ENCODE measurements at places on chromosomes 7 and 10. TPM values are rescaled to one million over a fixed set of nuclear protein-coding genes. Genes with fewer than 3 reads are reported as not detected.

GRCh38 chr10:102643336-102644065 lies 778 bp upstream of the TRIM8 start:
- peak; percentile 60 for DNase-seq

GRCh38 chr10:49441488-49442476 lies 45.9 kb upstream of the DRGX start:
- no peak for DNase-seq

DNA sequence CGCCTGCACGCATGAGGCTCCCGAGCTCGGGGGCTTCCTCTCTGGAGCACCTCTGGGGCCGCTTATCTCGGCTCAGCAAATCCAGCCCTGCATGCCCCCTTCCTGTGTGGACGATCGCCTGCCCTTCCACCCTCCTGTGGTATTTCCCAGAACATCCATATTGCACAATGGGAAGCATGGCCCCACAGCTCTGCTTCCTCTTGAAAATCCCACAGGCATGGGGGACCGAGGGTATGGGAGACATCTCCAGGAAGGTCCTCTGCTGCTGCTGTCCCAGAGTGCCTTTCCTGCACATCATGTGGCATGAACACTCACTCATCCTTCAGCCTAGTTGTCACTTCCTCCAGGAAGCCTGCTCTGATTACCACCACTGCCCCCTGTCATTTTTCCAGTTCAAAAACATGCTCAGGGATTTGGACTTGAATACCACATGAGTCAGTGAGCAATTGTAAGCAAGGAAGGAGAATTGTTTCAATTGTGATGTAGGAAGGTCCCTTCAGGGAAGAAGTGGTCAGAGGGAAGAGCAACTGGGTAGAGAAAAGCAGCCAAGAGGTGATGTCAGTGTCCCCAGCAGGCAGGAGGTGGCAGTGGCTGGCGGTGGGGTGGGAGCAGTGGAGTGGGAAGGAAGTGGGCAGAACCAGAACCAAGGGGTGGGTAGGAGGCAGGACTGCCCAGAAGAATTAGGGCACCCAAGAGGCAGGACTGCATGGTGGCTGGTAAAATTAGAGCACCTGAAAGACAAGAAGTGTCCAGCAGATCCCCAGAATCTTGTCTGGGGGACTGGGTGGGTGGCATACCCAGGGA lies 67.5 kb upstream of the ZMIZ1 start:
- DNase-seq = no peak

DNA sequence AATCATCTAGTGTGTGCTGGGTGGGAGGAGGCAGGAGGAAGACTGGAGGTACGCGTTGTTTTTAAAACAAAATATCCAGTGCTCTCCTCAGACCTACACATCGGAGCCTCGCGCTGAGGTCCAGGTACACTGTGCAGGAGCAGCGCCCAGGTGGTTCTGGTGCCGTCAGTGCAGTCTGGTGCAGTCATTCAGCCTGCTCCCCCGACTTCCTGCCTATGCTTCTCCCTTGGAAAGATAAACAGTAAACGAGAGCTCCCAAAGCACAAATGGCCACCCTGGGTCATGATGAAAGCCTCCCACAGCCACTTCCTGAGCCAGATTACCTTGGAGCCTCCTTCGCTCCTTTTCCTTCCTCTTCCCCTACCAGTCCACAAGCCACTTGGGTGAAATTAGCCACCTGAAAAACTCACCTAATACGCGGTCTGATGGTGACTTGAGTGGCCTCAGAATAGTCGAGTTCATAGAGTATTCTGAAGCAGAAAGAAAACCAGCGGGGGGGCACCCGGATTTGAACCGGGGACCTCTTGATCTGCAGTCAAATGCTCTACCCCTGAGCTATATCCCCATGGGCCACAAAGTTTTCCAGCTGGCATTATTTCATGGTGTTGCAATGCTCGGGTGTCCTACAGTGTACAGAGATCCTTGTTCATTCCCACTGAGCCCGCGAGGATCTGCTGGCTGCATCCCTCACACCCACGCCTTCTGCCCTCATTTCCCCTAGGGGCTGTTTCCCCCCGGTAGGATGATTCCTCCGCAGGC lies 82.5 kb downstream of the ZNF467 start:
- DNase-seq = no peak

Gene SAMD9L
- 27.6 TPM for total RNA-seq

Gene CABCOCO1
- total RNA-seq = not detected

Gene CDHR3
- 6.0 TPM for total RNA-seq

GRCh38 chr7:11709196-11709595 lies 122.8 kb downstream of the THSD7A start:
- no peak for DNase-seq

Gene GDF10
- total RNA-seq = 0.74 TPM

DNA sequence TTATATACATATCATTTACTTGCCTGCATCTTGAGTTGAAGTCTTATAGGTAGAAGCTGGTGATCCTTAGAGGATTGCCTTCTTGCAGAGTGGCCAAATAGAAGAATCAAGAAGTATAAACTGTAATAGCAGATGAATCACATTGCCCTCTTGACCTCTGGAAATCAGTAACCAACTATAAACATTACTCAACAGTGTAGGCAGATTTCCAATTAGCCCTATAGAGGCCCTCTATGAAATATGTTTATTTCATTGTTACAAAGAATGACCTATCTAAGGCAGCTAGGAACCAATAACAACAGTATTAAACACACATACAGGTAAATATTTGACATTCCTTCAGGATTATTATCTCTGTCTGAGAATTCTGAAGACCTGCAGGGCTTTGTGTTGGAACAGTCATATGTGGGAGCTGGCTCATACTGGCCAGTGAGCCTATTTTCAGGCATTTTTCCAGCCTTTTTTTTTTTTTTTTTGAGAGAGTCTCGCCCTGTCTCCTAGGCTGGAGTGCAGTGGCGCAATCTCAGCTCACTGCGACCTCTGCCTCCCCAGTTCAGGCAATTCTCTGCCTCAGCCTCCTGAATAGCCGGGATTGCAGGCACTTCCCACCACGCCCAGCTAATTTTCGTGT lies 7.2 kb upstream of the SRI start:
- no peak for DNase-seq

Gene SPDYE5
- total RNA-seq = not detected

Gene ABCC2
- total RNA-seq = 5.5 TPM

DNA sequence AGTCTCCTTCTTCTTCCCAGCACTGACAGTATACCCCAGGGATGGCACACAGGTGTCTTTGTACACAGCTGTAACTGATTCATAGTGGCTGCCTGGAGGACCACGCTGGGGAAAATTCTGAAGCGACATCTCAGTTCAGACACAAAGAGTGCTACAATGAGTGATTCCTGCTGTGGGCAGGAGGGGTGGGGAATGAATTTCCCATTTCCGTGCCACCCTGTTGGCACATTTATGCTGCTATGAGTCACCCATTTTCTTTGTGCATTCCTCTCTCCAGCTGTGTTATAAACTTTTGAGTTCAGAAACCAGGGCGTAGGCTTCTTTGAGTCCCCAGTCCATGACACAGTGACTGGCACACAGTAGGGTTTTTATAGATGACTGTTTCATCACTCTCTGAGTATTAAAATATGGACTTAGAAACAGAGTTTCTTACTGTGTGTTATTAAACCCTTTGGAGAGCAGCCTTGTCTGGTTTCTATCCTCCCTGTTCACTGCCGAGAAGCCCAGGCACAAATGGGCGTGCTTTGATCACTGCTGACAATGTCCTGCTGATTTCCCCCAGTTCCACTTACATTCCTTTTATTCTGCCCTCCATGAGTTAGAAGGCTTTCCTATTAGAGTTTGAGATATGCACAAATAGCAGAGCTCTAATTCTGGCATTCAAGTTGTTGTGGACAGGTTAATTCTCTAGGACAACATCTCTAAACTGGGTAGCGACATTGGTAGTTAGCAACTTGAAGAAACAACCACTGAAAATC lies 24.0 kb upstream of the NPS start:
- DNase-seq = no peak

DNA sequence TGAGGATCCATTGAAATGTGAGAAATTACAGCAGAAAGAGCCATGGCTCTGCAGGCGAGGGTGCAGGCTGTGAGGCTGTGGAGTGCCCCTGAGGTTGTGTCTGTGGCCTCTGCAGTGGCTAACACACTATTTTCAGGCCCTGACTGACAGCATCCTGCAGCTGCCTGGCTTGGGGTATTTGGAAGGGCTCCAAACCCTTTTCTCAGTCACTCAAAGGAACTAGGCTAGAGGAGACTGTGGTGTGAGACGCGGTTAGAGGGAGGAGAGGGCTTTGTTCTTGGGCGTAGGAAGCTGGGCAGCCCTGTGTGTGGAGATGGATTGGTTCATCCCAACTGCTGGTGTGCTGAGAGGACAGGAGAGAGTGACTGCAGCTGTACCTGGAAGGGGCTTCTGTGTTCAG lies 134.9 kb downstream of the RAMP3 start:
- no peak for DNase-seq

DNA sequence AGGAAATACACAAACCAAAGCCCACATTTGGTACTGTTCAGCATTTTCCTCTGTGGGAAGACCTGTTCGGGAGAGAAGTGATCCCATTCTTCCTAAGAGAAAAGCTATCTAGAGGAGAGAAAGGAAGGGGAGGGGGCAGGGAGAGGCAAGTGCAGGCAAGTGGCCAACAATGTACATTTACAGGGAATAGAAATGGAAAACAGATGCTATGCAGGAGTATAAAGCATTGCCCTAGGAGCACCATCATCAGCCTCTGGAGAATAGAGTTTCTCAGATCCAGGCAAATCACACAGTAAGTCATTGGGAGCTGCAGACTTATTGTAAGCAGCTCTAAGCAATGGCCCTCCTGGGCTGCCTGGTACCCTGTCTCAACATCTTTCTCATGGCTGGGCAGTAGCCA lies 424.4 kb upstream of the AUTS2 start:
- DNase-seq = no peak

GRCh38 chr7:155234950-155235789 lies 62.5 kb upstream of the INSIG1 start:
- DNase-seq = no peak

Gene NKX2-3
- not detected for total RNA-seq

GRCh38 chr7:82760074-82760473 lies 316.5 kb upstream of the CACNA2D1 start:
- no peak for DNase-seq

GRCh38 chr10:24824124-24824523 lies 100.4 kb upstream of the ARHGAP21 start:
- DNase-seq = no peak

DNA sequence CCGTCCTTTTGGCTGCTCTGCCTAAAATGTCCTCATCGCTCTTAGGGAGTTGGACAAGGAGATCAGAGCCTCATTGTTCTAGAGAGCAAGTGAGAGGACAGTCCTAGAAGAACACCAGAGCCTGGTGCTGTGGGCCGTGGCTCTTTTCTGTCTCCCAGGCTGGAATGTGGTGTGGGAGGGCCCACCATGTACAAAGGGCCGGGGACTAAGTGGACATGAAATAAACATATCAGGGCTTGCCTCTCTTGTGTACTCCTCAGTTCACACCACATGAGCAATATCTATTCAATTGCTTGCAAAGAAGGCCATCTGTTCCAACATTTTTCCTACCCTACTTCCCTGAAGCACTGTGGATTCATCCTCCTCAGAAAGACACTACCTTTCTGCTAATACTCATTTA lies 510.4 kb downstream of the SUGCT start:
- no peak for DNase-seq

DNA sequence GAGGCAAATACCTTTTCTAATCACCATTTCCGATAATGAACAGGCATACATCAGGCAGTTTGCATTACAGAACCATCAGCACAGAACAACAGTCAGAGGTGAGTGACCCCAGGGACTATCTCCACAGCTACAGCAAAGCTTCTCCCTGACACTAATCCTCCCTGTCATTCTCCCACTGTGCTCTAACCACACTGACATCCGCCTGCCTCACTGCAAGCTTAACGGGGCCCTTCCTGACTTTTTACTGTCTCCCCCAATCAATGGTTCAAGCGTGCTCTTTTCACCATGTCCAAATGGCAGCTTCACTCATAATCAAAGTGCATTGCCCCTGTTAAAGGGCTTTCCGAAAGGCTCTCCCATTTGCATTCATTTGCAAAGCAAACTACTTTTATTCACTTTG lies 196.3 kb downstream of the DNAJC1 start:
- DNase-seq = no peak

Gene TMEM225B
- total RNA-seq = 2.3 TPM

Gene PIK3AP1
- 5.2 TPM for total RNA-seq

DNA sequence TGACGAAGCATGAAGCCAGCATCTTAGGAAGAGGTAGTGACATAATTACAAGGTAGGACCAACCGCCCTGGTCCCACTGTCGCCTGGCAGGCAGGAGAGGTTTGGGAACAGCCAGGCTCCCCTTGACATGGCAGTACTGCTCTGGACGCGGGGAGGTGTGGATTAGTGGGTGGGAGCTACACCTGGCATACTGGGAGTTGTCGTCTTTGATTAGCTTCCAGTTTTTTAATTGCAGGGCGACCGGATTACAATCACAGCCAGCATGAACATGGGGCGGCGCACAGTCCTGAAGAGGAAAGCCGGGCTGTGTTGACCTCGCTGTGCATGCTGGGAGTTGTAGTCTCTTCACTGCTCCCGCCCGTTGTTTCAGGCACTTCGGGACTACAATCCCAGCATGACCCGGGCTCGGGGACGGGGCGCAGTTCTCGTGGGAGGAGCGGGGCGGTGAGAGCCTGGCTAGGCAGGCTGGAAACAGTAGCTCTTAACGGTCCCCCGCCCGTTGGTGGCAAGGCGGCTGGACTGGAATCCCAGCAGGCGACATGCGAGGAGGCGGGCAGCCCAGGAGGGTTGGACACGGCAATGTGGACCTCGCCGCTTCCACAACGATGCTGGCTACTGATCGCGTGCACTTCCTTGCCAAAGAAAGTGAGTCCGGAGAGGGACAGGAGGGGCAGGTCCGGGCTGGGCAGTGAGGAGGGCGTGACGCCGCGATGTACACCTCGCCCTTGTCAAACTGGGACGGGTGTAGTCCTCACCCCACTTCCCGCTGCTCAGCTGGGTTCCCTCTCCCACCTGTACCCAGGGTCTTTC lies 98.0 kb upstream of the ZNF722 start:
- DNase-seq = peak; percentile 73

DNA sequence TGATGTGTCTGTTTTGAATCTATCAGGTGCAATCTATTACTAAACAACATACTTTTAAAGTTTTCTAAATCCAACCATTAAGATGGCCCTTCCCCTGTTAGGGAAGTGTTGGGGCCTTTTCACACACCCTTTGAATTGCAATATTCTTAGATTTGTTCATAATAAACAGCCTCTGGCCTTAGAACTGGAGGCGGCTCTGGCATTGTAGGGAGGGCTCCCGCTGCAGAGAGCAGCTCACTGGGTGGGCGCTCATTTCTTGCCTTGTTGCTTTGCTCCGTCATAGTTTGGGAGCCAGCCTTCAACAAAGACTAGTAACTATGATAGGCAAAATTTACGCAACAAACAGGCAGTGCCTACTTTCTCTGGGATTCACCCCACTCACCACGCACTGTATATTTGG lies 4.2 kb upstream of the HOXA10 start:
- DNase-seq = no peak

Gene PPA1
- 51.0 TPM for total RNA-seq
